ENCODE measurements at places on chromosomes 16 and 17.

DNA sequence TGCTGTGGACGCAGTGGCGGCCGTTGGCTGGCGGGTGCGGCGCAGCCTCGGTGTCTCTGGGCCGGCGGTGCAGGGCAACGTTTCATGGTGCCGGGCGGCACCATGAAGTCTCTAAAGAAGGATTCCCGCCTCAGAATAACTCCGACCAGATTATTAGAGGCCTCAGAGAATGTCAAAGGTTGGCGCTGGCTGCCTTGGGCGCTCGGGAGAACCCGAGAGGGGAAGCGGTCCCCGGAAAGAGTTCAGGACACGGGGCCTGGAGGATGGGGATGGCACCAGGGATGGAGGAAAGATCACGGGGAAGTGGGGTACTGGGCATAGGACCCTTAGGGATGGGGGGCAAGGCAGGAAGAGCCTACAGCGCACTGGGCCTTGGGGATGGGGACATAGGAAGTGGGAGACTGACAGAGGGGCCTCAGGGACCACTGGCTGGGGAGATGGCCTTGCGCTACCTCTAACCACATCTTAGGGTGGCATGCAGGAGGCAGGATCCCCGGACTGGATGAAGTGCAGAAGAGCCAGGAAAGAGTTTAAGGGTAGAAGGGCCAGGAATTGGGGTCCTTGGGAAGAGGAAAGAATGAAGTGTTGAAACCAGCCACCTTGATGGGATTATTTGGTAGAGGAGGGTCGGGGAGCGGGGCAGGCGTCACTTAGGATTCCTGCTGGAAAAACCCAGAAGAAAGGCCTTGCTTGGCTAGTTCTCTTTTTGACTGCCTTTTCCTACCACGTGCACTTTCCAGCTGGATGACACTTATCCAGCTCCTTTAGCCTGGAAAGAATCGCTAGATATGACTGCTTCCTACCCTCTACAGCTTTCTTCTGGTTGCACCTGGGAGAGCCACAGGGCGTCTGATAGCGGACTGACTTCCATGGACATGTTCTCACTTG is 578 bp downstream of the MYCBPAP start:
- no peak for DNase-seq

DNA sequence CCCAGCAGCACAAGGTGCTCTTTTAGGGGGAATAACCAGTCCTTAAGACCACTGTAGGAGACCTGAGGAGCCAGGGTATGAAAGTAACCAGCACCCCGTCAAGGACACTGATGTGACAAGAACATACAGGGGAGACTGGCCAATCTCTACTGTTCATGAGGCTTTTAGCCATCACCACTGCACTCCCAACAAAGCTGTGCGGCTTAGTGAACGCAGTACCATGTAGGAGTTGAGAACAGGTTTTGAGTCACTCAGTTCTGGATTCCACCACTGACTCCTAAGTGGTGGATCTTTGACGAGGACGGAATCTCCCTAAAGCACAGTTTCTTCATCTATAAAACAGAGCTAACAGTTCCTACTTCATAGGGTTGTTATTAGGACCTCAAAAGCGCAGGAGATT is 26.8 kb downstream of the COG4 start:
- DNase-seq: no peak

DNA sequence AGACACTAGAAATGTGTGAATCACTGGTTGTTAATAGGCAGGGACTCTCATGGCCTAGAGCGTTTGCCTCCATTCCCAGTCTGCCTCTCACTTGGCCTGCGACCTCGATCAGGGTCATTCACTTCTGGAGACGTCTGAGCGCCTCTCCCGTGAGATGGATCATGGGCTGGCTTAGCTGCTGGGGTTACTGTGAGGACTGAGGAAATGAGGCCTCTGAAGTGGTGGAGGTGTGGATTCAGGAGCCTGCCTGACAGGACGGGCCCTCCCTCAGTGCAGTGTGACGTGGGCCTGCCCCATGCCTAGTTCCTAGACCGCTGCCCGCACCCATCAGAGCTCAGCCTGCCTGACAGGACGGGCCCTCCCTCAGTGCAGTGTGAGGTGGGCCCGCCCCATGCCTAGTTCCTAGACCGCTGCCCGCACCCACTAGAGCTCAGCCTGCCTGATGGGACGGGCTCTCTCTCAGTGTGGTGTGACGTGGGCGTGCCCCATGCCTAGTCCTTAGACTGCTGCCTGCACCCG is 61.9 kb downstream of the BANP start:
- DNase-seq: no peak

GRCh38 chr17:11627301-11627940 is 29.2 kb downstream of the DNAH9 start:
- DNase-seq: no peak

GRCh38 chr16:51163366-51163765 is 12.3 kb upstream of the SALL1 start:
- DNase-seq: no peak

- no peak for DNase-seq
Measured at GRCh38 chr17:68803164-68803929, 151.8 kb downstream of the ABCA8 start.

- DNase-seq: no peak
Measured at GRCh38 chr16:8956265-8957062, 7.2 kb downstream of the USP7 start.

- no peak for DNase-seq
Measured at GRCh38 chr16:18969855-18970240, 13.9 kb upstream of the TMC7 start.

GRCh38 chr16:86122681-86123342 is 223.8 kb downstream of the IRF8 start:
- DNase-seq: no peak

All from stimulated activated CD4-positive, alpha-beta T cell treated with anti-CD3 and anti-CD28 coated beads, TNF-alpha, amount 100 ng/mL, for 24 hours (primary cell).